ENCODE measurements at places on chromosomes 11 and 22.

- DNase-seq = no peak
Measured at GRCh38 chr11:95072948-95073347, 6.2 kb downstream of the SRSF8 start.

DNA sequence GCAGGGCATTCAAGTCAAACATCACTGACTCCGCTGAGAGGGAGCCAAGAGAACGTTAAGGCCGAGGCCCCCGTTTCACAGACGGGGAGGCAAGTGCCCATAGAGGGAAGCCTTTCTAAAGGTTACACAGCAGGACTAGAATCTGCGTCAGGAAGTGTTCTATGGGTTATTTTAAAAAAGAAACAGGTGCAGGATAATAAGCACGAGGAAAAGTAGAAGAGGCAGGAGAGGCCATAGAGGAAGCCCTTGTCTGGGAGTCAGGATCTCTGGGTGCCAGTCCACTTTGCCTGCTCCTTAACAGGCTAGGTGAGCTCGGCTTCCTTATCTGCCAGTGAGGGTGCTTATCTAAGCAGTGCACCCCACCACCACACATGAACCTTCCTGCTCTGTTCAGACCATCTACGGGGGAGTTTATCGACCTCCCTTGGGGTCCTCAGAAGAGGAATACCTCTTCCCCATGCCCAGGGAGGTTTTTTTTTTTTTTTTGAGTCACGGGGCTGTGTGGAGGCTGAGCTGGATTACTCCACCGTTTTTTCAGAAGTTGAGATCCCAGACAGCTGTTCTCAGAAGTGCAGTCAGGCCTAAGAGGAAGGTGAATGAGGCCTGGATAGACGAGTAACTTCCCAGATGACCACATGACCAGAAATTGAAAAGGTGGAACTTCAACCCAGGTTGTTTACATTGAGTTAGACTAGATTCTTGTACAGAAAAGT, 1.2 kb upstream of the FCHSD2 start:
- no peak for DNase-seq

GRCh38 chr22:35630387-35630793, 13.3 kb upstream of the MB start:
- no peak for DNase-seq

DNA sequence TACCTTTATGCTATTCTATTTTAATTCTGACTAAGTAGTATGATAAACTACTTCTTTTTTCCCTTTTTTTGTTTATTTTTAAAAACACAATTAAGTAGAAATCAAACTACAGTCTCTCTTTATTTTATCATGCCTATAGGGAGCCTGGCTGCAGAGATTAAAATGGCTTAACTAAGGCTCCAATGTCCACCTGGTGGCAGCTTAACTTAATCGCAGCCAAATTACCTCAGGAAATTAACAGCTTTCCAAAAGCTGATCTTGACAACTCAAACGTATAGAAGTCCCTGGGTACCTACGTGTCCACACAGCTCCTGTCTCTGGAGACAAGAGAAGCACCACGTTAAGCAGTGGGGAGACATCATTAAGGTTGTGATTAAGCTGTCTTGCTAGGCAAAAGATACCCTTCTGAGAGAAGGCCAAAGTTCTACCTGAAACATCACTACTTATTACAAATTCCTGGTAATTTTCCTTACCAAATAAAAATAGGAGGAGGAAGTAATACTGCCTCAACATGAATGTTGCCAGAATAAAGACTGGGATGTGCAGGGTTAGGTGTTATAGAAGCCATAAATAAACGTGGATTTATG, 63.2 kb upstream of the SNX19 start:
- no peak for DNase-seq

DNA sequence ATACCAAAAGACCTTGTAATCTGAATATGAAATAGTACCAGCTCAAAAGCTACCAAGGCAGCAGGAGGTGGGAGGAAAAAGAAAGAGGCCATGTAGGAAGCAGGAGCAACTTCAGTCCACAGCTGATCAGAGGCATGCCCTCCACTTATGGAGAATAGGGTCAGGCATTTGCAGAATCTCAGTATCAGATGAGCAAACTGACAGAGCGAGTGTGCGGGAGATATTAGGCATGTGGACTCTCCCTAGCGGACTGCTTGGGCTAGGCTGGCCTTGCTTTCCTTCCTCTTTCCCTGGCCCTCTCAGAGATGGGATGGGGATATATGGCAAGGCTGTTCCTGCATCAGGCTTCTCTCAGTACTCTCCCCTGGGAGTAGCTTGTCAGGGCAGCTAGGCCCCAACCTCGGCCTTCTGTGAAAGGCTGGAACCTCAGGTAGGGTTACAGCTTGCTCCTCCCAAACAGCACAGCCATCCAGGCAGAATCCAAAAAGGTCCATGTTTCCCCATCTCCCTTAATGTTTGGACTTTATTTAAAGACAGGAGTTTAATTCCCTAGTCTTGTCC, 37.0 kb downstream of the ETS1 start:
- no peak for DNase-seq

DNA sequence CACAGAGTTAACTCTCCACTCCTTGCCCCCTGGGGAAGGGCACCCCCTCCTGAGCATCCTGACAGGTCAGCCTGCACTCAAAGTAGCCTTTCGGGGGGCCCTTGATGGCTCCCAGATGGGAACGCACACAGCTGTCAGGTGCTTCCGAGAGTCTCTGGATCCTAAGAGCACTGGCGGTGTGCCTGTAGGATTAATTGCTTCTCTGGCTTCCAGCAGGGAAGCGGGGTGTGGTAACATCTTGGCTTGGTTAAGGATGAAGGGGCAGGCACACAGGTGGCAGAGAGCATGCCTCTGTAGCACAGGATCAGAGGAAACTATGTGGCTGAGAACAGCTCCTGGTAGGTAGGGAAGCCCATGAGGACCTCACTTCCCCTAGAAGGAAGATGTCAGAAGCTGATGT, 199.8 kb downstream of the MIAT start:
- DNase-seq = no peak

DNA sequence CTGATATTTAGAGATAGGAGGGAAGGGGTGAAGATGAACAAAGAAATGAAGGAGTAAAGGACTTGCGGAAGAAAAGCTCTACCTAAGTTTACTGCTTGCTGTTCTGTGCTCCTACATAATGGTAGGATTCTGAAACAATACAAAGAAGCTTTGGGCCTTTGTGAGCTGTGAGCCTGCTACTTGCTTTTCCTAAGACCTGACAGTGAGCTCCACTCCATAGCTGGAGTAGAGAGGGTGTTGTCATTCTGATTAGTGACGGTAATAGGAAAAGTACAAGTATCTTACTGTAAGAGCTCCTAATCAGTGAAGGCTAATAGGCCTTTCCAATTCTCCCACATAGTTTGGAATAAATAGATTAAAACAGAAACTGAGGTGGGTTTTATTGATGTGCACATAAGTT, 75.9 kb downstream of the PARVA start:
- DNase-seq = no peak

- no peak for DNase-seq
Measured at GRCh38 chr22:39966470-39966869, 6.3 kb downstream of the TMA7B start.

DNA sequence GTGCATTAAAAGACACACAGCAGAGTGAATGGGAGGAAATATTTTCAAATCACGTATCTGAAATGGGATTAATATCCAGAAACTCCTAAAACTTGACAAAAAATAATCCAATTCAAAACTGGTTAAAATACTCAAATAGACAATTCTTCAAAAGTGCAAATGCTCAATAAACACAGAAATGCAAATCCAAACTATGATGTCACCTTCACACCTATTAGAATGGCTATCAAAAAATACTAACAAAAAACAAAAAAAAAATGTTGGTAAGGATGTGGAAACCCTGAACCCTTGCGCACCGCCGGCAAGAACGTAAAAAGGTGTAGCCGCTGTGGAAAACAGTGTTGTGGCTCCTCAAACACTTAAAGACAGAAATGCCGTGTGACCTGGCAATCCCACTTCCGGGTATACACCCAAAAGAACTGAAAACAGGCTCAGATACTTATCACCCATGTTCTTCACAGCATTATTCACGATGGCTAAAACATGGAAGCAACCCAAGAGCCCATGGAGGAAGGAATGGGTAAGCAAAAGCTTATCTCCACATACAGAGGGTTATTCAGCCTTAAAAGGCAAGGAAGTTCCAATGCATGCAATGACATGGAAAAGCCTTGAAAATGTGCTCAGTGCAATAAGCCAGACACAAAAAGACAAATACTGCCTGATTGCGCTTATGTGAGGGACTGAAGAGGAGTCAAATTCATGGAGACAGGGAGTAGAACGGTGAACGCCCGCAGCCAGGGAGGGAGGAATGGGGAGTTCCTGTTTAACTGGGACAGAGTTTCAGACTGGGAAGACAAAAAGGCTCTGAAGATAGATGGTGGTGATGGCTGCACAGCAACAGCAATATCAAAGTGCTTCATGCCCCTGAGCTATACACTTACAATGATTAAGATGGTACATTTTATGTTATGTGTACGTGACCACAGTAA, 19.6 kb downstream of the BRD1 start:
- DNase-seq = no peak

DNA sequence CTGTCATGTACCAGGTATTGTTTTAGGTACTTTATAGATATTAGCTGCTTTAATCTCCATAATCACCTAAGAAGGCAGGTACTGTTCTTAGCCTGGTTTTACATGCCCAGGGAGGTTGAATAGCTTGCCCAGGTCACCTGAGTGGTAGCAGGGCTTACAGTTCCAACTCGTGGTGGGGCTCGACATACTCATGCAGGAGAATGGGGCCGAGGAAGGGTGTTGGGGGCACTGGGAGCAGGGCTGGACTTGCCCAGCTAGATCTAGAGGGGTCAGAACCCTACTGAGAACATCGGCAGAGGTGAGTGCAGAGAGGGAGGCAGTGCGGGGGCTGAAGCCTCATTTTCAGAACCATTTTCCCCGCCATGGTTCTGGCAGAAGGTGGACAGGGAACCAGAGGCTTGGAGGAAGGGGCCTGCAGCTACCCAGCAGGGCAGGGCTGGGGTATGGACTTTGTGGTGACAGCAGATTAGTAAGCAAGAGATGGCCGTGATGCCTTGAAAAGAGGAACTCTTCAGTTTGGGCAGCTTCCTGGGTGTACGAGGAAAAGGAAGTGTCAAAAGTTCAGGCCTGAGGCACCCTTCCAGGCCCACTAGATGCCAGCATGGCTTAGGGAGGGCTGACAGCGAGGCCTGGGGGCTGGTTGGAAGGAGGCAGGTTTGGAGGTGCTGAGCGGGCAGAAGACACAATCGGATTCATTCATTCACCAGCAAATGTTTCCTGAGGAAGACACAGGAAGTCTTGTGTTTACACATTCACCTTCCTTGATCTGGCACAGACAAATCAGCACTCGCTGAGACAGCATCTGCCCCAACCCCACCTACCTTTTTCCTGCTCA, 54.7 kb upstream of the LYVE1 start:
- DNase-seq = no peak

GRCh38 chr11:129766898-129767604, 48.6 kb upstream of the TMEM45B start:
- DNase-seq = no peak

GRCh38 chr11:69138265-69138664, 17.5 kb upstream of the SMIM38 start:
- no peak for DNase-seq

DNA sequence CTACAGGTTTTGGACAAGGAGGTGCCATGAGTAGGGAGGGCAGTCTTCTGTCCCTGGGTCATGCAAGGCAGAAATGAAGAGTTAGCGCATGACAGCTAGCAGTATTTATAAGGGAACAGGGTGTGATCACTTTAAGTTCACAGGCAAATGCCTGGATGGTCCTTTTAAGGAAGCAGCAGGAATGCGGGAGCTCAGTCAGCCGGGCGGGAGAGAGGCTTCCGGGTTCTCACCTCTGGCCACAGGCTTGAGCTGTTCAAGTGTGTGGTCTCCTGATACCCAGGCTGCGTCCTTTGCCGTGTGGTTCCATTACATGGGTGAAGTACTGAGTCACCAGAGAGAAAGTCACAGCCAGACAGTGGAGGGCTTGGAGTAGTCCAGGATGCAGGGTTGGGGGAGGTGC, 105.4 kb downstream of the BCR start:
- DNase-seq = no peak

DNA sequence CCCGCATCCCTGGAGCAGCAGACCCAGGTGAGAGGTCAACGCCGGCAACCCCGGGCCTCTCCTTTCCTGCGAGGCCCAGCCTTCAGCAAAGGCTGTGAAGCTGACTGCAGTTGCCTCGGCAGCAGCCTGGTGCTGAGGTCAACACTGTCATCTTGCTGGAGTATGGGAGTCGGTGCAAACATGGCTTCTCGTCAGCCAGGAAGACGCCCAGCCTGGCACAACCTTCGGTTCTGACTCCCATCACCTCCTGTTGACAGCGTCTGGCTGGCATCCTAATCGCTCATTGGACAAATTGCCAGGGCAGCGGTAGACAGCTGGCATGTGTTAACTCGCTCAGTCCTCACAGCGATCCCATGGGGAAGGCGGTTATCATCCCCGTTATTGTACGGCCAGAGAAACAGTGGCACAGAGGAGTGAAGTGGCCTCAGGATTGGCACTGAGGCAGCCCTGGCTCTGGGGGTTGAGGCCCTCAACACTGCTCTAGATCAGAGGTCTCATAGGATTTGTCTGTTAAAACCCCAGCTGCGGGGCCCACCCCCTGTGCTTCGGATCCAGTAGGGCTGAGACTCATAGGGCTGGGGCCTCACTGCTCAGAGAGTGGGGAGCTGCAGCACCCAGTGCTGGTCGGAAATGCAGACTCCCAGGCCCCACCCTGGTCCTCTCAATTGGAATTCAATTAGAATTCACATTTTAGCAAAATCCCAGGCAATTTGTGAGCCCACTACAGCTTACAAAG, 39.3 kb upstream of the TP53I11 start:
- DNase-seq = no peak

DNA sequence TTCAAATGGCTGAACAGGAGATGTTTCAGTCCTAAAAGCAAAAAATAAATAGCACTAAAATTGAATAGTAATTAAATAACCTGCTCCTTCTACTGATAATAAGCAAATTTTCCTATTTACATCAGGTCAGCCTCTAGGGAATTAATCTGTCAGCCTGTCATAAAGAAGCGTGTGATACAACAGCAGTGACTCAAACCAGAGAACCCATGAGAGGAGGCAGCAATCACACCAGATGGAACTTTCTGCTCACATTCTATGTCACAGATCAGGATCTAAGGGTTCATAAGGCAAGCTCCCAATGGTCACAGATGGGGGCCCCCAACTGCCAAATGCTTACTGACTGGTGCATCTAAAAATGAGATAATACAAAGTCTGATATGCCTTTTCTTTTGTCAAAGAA, 41.1 kb downstream of the RBFOX2 start:
- DNase-seq = no peak

- DNase-seq = no peak
Measured at GRCh38 chr22:27416511-27417420, 384.8 kb downstream of the MN1 start.

DNA sequence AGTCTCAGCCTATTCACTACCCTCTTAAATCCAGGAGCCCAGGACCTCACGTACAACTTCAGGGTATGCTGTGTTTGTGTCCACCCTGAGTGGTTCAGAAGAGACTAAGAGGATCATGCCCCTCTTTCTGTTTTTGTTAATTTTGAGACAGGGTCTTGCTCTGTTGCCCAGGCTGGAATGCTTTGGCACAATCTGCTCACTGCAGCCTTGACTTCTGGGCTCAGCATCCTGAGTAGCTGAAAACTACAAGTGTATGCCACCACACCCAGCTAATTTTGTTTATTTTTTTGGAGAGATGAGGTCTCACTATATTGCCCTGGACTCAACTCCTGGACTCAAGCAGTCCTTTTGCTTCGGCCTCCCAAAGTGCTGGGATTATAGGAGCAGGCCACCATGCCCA, 118.5 kb downstream of the NAT10 start:
- DNase-seq = no peak

Data from GM12892 (cell line).